ENCODE measurements at places on chromosomes 13 and 19. TPM values are rescaled to one million over a fixed set of nuclear protein-coding genes. Genes with fewer than 3 reads are reported as not detected.

The FARSA gene
- 80.1 TPM for total RNA-seq

The TEKTIP1 gene
- not detected for total RNA-seq

The ZNF439 gene
- 6.9 TPM for total RNA-seq

The LILRB1 gene
- not detected for total RNA-seq
